Left forelimb (tissue), 1 donor: ENCODE measurements at places on chromosomes 5 and 9.

DNA sequence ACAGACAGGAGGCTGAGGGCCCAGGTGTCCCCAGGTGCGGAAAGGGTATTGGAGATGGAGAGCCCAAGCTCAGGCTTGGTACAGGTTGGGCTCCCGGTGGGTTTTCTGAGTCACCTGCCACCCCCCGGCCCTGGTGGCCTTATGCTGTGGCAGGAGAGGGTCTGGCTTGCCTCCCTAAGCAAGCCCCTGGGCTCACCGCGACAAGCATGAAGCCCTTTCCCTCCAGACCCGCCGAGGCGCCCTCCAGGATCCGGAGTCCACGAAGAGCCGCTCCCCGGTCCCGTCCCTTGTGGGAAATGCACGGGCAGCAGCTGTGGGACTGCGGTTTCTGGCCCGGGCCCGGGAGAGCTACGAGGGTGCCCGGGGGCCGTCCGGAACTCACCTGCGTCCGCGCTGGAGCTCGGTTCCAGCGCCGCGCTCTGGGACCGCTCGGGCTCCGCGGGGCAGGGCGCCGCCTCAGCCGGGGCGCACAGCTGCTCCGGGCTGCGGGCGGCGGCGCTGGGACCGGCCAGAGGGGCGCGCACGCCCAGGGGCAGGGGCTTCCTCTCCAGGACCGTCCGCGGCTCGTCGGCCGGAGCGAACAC lies 757 bp downstream of the SAPCD2 start:
- no peak for DNase-seq

DNA sequence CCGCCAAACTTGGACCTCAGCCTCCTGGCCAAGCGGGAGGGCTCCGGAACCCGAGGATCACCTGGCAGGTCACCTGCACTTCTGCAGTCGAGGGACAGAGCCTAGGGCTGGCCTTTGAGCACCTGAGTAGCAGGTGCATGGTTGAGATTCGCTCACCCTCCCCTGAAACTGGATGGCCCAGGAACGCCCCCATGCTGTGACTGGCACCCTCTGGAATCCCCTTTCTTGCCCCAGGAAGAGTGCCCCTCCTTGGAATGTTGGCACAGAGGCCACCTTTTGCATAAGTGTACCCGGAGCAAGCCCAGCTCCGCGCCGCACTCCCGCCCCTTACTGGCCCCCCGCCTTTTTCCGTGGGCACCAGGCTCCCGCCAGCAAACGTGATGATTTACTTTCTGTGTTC lies 112.5 kb upstream of the IER5L start:
- DNase-seq = peak; percentile 23

- no peak for DNase-seq
Measured at GRCh38 chr9:124320062-124320973, 62.6 kb downstream of the NEK6 start.

DNA sequence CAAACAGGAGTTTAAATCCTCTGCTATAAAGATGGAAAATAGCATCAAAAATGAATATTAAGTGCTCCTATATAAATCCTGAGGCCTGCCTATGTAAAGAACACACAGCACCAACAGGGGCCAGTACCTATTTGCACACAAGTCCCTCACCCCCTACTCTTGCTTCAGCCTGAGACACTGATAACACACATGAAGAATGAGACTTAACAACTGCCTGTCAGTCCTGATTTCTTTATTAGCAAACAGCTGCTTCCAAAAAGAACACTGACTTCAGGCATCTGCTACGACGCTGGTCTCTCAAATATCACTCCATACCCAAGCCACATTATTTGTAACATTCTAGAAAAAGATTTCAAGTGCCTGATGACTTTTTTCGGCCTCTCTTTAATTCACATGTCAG lies 55.5 kb downstream of the MYO10 start:
- no peak for DNase-seq

GRCh38 chr5:74995926-74996325 lies 56.4 kb downstream of the GCNT4 start:
- no peak for DNase-seq

DNA sequence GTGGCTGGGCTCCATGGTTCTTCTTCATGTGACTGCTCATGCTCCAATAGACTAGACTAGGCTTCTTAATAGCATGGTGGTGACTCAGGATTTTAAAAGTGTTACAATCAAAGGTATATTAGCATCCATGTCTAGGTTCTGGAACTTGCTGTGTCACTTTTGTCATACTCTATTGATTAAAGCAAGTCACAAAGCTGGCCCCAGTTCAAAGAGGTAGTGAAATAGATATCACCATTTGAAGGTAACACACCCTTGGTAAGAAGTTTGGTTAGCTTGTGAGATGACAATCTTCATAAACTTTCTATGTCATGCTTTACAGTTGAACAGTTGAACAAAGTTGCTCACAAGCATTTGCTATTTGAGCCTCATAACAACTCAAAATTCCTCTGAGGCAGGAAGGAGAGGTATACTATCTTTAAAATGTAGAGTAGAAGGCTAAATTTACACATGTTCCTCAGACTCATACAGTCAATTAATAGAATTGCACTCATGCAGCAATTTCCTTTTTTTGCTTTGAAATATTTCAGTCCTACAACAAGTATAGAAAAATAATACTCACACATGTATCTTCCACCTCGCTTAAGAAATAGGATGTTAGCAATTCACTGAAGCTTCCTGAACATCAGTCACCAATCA lies 56.8 kb upstream of the TMEM252 start:
- no peak for DNase-seq

- DNase-seq = no peak
Measured at GRCh38 chr5:137618476-137618875, 117.4 kb downstream of the KLHL3 start.

DNA sequence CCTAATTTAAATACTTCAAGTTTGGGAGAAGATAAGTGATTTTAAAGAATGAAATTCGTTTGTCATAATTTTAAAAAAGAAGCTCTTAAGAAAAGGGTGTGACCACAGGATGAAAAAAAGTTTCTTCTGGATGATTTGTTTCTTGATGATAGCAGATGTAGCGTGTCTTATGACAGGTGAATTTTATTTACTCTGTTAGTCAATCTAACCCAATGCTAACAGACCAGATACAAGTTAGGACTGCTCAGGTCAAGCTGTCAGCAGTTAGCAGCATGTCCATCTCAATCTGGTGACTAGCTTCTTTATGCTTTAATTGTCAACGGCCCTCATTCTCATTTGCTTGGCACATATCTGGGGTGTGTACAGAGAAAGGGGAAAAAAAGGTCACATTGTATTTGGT lies 456.0 kb downstream of the BNC2 start:
- DNase-seq = no peak

DNA sequence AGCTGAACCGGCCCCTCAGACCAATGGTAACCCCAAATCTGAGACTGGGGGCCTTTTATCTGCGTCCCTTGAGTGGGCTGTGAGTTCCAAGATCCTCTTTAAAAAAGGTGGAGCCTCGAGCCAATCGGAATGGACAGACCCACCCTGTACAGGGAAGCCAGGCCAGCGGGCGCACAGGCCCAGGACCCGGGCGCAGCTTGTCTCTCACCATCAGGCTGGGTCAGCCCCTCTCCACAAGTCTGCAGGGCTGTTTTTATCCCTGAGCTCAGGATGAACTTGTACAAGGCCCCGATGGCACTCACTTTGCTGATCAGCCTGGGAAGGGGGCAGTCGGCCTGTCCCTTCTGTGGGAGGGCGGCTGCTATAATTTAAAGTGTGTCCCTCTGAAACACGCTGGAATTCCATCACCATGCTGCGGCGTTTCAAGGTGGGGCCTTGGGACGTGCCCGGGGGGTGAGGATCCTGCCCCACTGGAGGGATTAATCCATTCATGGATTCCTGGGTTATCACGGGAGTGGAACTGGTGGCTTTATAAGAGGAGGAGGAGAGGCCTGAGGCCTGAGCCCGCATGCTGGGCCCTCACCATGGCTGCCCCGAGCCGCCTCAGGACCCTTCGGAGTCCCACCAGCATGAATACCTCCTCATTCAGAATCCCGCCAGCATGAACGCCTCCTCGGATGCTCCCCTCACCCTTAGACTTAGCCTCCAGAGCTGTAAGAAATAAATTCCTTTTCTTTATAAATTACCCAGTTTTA lies 14.1 kb downstream of the EXD3 start:
- no peak for DNase-seq

GRCh38 chr5:61734966-61735365 lies 402.9 kb downstream of the ZSWIM6 start:
- DNase-seq = no peak

- DNase-seq = no peak
Measured at GRCh38 chr5:122112063-122112462, 17.3 kb upstream of the ZNF474 start.

DNA sequence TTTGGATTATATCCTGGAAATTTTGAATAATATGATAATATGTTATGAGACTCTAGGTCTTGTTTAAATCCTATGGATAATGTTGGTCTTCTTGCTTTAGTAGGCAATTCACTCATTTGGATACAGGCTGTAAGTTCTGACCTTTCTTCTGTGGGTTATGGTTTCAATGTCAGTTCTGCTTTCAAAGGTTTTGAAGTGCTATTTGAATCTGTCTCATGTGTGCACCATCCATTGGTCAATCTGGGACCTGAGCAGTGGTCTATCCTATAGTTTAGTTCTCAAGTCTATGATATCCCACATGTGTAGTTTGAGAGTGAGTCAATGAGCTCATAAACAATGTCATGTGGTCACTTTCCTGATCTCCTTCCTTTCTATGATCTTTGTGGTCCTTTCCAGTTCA lies 94.4 kb downstream of the RMI1 start:
- DNase-seq = no peak

GRCh38 chr5:73770172-73771025 lies 144.4 kb downstream of the ARHGEF28 start:
- DNase-seq = no peak

GRCh38 chr9:20315677-20316076 lies 306.6 kb downstream of the MLLT3 start:
- DNase-seq = no peak

DNA sequence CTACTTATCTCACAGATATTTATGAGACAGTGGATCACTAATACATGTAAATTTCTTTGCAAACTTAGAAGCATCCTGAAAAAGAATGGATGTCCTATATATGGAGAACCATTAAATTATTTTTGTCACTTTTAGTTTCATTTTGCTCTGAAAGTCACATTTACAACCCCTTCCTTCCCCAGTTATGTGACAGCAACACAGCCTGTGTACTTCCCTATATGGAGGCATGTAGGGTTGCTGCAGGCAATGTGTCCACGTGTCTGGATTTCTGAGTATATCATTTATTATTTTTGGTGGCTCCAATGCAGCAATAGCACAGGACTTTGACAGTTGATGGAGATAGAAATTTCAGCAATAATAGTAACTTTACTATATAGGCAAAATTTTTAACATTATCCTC lies 156.4 kb downstream of the ST8SIA4 start:
- no peak for DNase-seq

- DNase-seq = no peak
Measured at GRCh38 chr9:133523106-133523505, 1.7 kb downstream of the MYMK start.

DNA sequence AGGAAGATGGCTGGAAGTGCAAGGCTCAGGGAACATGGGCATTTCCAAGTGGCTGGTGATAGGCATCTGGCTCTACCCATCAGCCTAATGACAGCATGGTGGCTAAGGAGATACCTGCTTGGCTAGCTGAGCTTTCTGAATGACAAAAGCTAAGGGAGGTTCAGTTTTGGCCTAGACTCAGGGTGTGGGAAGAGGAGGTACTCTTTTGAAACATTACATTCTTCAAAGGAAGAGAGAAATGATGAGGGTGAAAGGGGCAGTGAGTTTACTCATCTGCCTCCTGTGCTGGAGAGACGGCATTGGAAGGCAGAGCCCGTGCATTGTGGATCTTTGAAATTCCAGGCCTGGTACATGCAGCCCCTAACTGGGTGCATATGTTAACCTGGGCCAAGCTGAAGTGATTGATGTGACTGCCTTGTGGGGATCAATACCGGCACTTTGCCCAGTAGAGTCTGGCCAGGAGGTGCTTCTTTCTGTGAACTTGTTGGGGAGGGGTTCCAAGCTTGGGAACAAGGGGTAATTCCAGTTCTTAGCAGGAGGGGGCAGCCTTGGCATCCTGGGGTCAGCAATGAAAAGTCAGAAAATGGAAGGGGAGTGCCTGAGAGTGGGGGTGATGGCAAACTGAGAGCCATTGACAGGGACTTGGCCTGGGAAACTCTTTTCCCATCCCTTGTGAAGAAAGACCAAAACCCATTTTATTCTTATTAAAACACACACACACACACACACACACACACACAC lies 108.6 kb downstream of the ACER2 start:
- no peak for DNase-seq

GRCh38 chr9:135032868-135033460 lies 54.5 kb upstream of the OLFM1 start:
- DNase-seq = peak; percentile 41

DNA sequence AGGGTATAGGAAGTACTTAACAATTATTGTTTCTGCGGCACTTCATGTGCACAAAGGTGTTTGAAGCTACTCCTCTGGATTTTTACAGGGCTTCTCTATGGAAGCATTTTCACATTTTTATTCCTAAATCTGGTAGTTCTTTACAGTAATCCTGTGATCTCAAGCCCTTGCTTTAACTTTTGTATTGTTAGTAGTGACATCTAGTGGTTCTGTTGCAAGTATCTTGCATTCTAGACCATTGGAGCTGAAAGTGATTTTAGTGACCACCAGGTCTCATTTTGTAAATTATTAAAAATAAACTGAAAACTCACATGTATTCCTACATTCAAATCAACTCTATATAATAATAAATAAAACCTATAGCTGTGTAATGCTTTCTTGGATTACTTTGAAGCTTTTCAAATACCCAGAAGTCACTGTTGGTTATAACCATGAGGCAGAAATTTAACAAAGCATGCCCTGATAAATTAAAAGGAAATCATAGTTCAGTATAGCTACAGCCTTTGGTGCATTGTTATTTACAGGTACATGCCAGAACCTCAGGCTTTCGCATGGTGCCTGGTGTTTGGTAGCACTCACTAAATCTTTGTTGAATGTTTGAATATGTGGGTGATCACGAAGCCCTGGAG lies 18.9 kb downstream of the RPS23 start:
- no peak for DNase-seq

DNA sequence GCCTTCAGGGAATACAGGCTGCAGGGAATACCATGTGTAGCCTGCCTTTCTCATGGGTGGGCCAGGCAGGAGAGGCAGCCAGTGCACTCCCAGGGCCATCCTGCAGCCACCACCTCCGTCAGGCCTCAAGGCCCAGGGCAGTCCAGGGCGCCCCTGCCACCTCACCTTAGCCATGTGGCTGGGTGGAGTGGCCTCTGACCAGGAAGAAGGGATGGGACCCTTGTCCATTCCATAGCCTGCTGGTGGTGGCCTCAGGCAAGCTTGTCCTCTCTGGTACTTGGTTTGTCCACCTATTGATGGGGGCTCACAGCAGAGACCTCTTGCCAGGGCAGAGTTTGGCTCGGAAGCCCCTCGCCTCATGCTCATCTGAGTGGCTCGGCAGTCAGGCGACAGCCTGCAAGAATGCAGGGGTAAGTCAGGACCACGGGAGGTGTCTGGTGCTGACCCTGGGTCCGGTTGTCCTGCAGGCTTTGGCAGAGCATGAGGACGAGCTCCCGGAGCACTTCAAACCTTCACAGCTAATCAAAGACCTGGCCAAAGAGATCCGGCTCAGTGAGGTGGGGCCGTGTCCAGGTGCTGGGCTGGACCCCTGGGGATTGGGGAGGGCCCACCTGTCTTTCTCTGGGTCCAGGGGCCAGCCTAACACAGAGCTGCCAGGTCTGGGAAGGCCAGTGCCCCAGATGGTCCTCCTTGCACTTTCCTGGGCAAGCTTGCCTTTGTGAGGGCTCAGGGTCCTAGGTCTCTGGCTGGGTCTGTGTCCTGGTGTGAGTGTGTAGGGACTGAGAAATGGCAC lies 82.9 kb downstream of the PHF2 start:
- peak; percentile 58 for DNase-seq
